ENCODE measurements at places on chromosomes 11 and 22. TPM values are rescaled to one million over a fixed set of nuclear protein-coding genes. Genes with fewer than 3 reads are reported as not detected.

DNA sequence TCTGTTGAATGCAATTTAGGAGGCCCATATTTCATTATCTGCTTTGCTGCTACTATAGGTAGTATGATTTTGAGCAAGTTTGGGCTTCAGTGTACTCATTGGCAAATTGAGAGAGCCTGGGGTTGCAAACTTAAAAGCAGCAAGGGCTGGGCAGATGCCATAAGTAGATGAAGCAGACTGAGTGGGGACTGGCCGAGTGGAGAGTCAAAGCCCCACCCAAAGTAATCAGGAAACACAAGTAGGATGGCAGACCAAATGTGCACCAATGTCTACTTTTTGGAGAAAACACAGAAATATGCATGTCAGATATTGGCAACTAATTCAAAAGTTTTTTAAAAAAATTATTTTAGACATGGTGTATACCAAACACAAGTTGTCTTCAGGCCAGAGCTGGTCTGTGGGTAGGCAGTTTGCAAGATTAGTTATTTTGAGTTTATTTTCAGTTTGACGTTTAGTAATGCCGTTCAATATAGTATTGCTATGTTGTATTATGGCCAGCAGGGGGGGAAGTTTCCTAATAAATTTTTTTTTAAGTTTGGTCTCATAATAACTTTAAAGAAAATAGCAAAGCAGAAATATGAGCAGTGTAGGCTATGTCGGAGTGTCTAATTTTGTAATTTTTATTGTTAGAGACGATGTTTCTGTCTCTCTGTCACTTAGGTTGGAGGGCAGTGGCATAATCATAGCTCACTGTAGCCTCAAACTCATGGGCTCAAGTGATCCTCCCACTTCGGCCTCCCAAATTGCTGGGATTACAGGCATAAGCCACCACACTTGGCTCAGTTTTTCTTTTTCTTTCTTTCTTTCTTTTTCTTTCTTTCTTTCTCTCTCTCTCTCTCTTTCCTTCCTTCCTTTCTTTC lies 105.1 kb downstream of the HIPK3 start:
- DNase-seq = peak; percentile 87

GRCh38 chr11:102994105-102994504 lies 38.6 kb upstream of the MMP13 start:
- no peak for DNase-seq

C11orf58 gene
- total RNA-seq = 127 TPM

GRCh38 chr22:19304547-19304946 lies 13.0 kb upstream of the CLTCL1 start:
- DNase-seq = no peak

- no peak for DNase-seq
Observed at GRCh38 chr22:50703726-50704509, 31.3 kb downstream of the SHANK3 start.

TSSK2 gene
- not detected for total RNA-seq

- DNase-seq = no peak
Observed at GRCh38 chr11:3121416-3121815, 43.7 kb downstream of the OSBPL5 start.

C11orf87 gene
- total RNA-seq = not detected

MYRF gene
- total RNA-seq = not detected

Data from Karpas-422 (cell line).